ENCODE measurements at places on chromosomes 12 and 14.
A peak's percentile ranks its signal among the peaks of the same experiment; 100 is the strongest.

DNA sequence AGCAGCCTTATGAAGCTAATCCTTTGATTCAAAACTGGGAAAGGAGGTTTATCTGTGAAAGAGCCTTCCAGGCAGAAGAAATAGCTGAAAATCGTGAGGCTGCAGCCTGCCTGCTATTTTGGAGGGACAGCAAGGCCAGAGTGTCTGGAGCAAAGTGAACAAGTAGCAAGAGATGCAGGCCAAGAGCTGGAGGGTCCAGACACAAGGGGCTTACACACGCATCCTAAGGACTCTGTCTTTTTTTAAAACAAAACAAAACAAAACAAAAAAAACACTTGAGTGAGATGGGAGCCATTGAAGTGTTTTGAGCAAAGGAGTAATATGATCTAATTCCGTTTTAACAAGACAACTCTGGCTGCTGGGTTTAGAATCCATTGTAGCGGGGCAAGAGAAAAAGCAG is 76.4 kb upstream of the BCAT1 start:
- DNase-seq: no peak

DNA sequence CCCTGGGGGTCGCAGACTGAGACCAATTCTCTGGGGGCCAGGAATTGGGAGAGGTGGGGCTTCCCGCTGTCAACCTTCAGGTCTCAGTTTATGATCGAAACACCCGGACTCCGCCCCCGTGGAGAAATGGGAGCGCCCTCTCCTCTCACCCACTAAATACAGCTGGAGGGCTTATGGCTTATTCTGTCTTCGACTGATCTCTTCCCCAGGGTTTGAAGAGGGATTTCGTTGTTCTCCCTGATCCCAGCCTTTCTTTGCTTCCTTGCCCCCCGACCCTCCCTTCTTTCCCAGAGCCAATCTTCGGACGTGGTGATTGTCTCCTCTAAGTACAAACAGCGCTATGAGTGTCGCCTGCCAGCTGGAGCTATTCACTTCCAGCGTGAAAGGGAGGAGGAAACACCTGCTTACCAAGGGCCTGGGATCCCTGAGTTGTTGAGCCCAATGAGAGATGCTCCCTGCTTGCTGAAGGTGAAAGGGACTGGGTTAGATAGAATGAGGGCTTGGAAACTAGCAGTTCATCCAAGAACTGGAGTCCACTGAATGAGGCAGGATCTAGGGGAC is 607 bp downstream of the OS9 start:
- peak; percentile 51 for DNase-seq

GRCh38 chr12:130137040-130138018 is 24.9 kb upstream of the FZD10 start:
- DNase-seq: no peak

GRCh38 chr12:19657118-19657731 is 217.9 kb downstream of the AEBP2 start:
- no peak for DNase-seq

GRCh38 chr14:26702721-26703230 is 104.9 kb upstream of the NOVA1 start:
- DNase-seq: no peak

- DNase-seq: no peak
Measured at GRCh38 chr12:45685680-45686079, 43.8 kb upstream of the ARID2 start.

- DNase-seq: peak; percentile 79
Measured at GRCh38 chr12:26833743-26834490, 923 bp upstream of the ITPR2 start.

DNA sequence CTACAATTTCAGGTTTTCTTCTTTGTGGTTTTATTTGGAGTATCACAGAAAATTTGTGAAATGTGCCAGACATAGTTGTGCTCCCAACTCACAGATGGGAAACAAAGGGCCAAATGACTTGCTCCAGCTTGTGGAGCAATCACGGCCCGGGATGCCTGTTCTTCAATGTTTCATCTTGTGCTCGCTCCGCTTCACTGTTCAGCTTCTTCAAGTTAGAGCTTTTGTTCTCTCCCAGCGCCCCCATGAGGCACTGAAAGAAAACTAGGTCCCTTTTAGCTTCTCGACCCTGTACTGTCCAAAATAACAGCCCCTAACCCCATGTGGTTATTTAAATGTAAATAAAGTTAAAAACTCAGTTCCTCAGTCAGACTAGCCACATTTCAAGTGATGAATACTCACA is 187.9 kb upstream of the STXBP6 start:
- DNase-seq: peak; percentile 5

GRCh38 chr14:61929651-61930050 is 167.4 kb downstream of the SNAPC1 start:
- DNase-seq: no peak

- DNase-seq: peak; percentile 54
Measured at GRCh38 chr12:64696080-64696741, 63.0 kb downstream of the GNS start.

DNA sequence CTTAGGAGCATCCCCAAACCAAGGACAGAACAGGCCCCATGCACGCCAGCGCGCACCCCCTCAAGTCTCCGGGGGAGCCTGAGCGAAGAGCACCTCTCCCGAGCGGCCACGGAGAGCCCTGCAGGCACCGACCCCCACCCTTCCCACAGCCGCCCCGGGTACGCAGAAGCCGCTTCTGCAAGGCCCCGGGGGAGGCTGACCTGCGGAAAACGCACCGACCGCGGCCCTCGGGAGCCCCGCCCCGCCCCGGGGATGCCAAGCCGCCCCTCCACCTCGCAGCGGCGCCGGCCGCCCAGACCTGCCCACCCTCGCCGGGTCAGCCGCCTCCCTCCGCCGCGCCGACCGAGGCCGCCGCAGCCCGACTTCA is 385 bp downstream of the CAPRIN2 start:
- no peak for DNase-seq

DNA sequence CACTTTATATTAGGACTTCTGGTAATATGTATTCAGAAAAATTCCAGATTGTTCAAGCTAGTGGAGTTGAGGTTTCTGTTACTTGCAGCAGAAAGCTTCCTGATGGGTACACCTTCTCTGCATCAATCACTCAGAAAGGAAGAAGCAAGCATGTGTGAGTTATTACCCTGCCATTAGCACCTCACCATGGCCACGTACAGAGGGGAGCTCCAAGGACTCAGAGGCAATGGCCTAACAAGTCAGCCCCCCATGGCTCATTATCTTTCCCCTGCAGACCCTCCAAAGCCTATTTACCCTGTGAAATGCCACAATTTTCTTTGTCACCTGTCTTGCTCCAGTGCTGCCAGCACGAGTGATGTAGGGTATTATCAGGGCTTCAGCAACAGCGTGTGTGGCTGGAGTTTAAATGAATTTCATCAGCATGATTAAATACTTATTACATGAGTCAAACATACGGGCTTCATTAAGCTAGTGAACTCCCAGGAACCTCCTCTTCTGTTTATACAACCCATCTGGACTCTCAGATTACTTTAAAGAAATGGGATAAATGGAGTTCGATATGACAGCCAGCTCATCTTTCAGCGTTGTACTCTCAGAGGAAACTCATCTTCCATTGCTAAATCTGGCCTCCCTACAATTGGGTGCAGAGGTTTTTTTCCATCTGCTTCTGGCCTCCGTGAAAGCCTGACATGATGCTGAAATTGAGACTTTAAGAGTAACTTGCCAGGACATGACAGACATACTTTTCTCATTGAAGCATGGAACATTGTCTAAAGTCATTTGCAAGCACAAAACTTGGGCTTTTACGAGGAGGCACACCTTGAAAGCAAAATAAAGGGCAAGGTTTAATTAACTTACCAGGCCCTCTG is 135.9 kb downstream of the TMEM30B start:
- no peak for DNase-seq

DNA sequence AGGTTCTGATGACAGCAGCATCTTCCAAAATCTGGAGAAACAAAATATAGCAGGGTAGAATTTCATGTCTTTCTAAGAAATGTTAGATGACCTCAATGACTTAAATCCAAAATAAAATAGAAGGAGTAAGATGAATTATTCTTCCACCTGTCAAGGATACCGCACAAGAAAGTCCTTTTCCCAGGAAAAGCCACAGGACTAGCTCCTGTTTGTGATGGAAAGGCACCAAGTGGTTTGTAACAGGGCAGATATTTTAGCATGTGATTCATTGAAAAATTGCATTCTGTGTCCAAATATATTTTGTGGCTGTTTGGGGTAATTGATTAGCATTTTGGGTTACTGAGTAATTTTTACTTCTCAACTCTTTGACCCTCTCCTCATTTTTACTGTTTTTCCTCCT is 2.7 kb downstream of the CD163L1 start:
- DNase-seq: no peak

Data from hematopoietic multipotent progenitor cell treated with erythropoietin and hydrocortisone succinate and interleukin-3 and kit ligand, for 6 days (in vitro differentiated cells).